ENCODE measurements at places on chromosomes 3 and 15.

DNA sequence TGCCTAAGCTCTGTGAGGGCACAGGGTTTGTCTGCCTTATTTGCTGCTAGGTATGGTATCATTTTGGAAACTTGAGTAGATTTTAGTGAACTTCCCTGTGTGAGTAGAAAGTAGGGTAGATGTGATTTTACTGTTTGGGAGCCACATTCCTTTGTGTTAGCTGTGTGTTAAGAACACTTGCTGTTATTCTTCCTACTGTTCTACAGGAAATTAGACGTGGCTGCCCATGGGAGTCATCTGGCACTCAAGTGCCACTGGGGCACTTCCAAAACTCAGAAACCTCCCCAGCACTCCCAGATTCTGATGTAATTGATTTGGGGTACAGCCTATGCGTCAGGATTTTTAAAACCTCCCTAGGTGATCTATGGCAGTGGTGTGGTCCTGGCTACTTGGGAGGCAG, 369.9 kb upstream of the C2CD4B start:
- no peak for DNase-seq

DNA sequence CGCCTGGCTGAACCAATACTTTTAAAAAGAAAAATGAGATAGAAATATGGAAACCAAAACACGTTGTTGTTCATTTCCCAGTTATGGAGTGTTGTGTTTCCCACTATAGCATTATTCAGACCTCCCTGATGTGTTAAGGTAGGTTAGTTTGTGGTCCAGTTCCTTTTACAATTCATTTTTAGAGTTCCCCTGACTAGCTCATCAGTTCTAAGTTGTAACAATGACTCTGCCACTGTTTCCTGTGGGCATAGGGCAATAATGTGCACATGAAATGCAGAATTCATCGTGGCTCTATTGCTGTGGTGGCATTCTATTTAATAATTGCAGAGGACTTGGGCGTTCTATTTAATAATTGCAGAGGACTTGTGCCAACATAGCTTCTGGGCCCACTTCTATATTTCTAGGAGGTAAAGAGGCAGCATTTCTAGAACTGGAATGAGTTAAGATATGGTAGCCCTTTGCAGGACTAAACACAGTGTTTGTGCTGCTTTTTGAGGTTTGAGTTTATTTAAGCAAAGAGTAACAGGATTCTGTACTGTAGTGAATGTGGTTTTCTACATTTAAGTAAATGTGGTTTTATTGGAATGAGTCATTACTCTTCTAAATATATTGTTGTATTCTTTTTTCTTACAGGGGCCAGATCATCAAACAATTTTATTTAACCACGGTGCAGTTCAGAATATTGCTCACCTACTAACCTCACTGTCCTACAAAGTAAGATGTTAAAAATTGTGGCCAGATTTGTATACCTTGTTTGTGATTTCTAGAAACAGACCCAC, 47.5 kb downstream of the ARMC8 start:
- no peak for DNase-seq

DNA sequence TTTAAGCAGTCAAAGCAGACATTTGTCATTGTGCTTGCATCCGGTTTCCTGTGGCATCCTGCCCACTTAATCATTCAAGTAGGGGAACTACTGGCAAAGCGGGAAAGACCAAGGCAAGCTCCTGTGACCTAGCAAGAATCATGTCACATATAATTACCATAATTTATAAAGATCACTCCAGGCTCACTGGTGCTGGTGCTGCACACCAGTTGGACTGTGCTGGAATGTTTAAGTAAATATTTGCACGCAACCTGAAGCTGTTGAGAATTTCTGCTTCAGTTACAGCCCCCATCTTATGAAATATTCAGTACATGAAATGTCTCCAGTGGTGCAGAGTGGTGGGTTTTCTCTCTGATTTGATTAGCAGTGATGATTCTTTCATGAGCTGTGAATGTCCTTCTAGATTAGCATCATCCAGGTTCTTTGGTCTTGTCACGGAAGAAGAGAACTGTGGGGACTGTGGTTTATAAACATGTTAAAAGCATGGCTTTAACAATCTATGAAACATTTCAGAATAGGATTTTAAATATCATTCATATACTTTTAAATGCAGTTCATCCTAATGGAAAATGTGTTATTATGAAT, 621.3 kb upstream of the EPHA6 start:
- DNase-seq = no peak

GRCh38 chr3:26839001-26839400, 216.4 kb downstream of the LRRC3B start:
- no peak for DNase-seq

- DNase-seq = peak; percentile 50
These were observed 61.6 kb downstream of the RAB7A start for GRCh38 chr3:128787256-128788253.

DNA sequence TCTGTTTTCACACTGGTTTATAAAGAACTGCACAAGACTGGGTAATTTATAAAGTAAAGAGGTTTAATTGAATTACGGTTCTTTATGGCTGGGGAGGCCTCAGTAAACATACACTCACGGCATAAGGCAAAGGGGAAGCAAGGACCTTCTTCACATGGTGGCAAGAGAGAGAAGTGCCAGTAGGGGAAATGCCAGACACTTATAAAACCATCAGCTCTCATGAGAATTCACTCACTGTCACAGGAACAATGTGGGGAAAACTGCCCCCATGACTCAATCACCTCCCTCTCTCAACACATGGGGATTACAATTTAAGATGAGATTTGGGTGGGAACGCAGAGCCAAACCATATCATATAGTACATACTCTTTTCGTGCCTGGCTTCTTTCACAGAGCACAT, 42.4 kb downstream of the MAP2K1 start:
- no peak for DNase-seq

GRCh38 chr3:161489395-161489794, 7.2 kb upstream of the OTOL1 start:
- no peak for DNase-seq

DNA sequence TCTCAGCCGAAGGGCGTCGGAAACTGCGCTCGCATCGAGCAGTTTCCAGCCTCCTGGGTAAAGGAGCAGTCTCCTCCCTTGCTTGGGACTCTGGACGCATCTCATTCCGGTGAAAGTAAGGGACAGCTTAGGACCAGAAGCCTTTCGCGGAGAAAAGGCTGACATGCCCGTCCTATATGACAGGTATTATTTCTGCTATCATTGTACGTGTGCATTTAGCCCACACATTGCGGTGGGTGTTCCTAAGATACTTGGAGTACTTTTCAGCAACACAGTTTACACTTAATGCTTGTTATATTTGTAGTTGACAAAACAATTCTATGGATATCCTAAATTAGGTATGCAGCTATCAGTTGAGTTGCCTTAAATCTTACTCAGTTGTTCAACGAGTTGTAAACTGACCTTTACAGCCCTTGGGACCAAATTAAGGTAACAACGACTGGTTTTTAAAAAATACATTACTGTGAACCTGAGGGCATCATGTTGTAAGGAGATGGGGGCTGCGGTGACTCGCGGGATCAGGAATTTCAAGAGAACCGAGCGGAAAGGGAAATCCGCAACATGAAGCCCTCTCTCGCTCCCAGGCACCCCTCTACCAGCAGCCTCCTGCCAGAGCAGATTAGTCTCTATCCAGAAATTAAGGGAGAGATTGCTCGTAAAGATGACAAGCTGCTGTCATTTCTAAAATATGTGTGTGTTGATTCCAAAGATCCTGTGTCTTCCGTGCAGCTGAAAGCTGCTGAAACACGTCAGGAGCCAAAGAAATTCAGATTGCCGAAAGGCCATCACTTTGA, 632 bp upstream of the COPS2 start:
- no peak for DNase-seq
